ENCODE measurements at places on chromosomes 13 and 19. TPM values are rescaled to one million over a fixed set of nuclear protein-coding genes. Genes with fewer than 3 reads are reported as not detected.

The LCP1 gene
- total RNA-seq = 0.26 TPM

The SUPT20H gene
- 23.8 TPM for total RNA-seq

The SF3A2 gene
- total RNA-seq = 57.3 TPM

The CYP2B6 gene
- total RNA-seq = not detected

The EDNRB gene
- total RNA-seq = not detected

The ERICH4 gene
- total RNA-seq = not detected

The ZNF135 gene
- not detected for total RNA-seq

The KANK2 gene
- 29.5 TPM for total RNA-seq

The PRPF31 gene
- total RNA-seq = 123 TPM

The SPINT2 gene
- total RNA-seq = 353 TPM

The TDRD12 gene
- 0.18 TPM for total RNA-seq

The DPF1 gene
- total RNA-seq = 4.9 TPM

The MTRF1 gene
- 5.3 TPM for total RNA-seq

The ERICH6B gene
- not detected for total RNA-seq

The ZNF763 gene
- total RNA-seq = not detected
